ENCODE measurements at places on chromosomes 13 and 19.
A peak's percentile ranks its signal among the peaks of the same experiment; 100 is the strongest.

GRCh38 chr13:101942038-101942437 is 459.8 kb downstream of the FGF14 start:
- peak; percentile 28 for DNase-seq

DNA sequence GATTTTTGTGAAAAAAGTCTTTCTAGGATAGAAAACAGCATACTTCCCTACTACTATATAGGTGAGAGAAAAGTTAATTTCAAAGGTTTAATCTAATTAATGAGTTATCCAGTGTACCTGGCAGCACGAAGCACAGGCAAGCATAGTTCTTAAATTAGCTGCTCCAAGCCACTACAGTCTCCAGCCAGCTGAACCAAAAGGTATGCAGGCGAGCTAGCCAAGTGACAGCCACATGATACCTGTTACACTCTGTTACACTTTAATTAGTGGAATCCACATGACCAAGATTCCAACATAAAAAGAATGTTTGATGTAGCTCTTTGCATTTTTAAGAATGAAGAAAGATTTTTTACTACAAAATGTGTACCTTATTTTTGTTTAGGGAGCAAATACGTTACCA is 15.5 kb downstream of the SLC25A30 start:
- no peak for DNase-seq

DNA sequence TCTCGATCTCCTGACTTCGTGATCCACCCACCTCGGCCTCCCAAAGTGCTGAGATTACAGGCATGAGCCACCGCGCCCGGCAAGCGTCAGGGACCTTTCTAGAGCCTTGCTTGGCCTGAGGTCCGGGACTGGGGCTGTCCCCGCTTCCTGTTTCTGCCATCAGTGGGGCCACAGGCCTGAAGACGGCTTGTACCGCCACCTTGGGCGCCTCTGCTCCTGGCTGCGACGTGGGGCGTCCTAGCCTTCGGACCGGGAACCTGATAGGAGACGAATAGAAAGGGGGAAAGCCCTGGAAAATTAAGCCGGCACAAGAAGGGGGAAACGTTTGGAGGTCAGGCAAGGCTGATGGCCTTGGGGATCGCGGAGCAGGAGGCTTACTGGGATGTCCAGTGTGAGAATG is 35.1 kb downstream of the RNF6 start:
- peak; percentile 7 for DNase-seq

DNA sequence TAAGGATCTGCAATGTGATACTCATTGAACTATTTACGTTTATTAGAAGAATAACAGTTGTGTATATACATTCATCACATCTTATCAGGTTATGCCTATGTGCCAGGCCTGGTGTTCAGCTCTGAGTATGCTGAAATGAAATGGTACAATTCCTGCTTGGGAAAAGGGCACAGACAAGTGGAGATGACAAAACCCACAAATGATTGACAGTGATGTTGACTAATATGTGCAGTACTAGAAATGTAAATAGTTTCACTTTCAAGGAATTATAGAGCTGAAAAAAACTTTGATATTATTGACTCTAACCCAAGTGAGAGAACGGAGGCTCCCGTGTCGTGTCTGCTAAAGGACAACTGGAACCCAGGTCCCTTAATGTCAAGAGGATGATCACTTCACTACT is 386.8 kb upstream of the DACH1 start:
- DNase-seq = no peak

DNA sequence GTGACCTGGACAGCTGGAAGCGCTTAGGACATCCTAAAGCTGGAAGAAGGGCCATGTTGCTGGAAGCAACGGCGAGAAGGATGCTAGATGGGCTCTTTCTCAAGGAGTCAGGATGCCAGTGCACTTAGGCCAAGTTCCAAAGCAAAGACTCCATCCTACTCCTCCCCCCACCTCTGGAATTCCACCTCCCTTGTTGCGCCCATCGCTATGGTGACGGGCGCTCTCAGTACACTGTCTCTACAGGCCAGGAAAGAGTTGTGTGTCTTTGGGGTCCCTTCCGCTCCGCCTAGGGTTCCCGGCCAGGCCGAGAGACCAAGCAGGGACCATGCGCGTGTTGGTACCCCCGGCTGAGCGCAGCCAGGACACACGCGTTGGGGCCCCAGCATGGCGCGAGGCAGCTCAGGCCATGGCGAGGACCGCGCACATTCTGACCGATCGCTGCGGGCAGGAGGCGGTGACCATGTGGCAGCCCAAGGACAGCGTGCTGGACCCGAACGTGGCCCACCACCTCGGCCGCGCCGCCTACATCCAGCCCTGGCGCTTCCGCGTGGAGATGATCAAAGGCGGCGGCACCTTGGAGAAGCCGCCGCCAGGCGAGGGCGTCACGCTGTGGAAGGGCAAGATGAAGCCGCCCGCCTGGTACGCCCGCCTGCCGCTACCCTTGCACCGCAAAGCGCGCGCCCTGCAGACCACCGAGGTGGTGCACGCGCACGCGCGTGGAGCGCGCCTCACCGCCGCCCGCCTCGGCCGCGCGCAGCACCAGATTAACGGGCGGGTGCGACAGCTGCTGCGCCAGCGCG is 31.0 kb upstream of the SLC1A6 start:
- DNase-seq = no peak

- peak; percentile 54 for DNase-seq
Observed at GRCh38 chr19:54478677-54479266, 5.7 kb upstream of the CDC42EP5 start.

DNA sequence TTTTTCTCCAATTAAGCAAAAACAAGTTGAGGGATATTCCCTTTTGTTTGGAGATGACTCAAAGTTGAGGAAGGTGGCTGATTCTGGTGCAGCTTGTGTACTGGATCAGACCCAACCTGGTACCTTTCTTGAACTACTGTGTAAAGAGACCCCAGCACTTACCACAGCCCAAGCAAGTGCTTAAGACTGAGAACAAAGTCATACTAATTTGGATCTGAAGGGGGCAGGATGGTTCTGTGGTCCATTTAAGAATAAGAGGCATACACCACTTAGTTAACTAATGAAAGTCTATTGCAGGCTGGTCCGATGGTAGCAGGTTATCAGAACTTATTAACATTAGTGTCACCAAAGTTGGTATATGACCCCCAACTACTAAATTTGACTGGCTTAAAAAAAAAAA is 6.3 kb downstream of the THSD1 start:
- DNase-seq = peak; percentile 69

GRCh38 chr13:99288089-99288488 is 19.1 kb downstream of the GPR183 start:
- DNase-seq = no peak

DNA sequence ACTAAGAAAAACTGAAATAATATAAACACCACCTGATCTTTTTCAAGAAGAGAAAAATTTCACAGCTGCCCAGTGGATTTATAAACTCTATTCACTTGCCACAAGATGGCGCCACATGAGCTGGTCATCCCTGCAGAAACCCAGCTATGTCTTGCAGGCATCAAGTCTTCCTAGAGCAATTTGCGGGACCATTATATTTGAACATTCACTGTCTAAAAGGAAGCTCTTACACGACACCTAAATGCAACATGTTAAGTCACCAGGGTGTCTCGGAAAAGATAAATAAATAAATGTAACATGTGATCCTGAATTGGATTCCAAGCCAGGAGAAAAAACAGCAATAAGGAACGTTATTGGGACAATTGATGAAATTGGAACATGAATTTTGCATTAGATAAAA is 20.3 kb upstream of the AKT2 start:
- DNase-seq = peak; percentile 82

GRCh38 chr13:99439850-99440604 is 61.2 kb upstream of the TM9SF2 start:
- DNase-seq = no peak

All from endothelial cell of umbilical vein (primary cell).